ENCODE measurements at places on chromosomes 6 and 20.

GRCh38 chr6:159169557-159170332, 545 bp downstream of the FNDC1 start:
- peak; percentile 51 for DNase-seq

GRCh38 chr6:138803331-138803730, 7.4 kb downstream of the ECT2L start:
- no peak for DNase-seq

- no peak for DNase-seq
These were observed 121.9 kb downstream of the MTHFD1L start for GRCh38 chr6:150987371-150987828.

DNA sequence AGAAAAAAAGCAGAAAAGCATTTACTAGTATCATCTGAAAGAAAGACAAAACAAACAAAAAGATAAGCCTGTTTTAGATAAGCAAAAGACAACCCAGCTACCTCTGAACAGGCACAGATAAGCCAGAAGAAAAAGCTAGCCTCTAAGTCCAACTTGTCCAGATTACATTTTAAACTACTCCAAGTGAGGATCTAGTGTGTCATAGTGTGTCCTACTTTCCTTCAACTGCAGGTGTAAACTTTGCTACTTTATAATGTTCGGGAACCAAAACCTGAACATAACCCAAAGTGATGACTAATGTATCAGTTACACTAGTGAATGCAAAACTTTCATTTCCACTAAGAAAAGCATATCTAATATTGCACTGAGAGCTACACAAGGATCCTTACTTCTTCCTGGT, 19.5 kb downstream of the ADNP start:
- DNase-seq: no peak

- DNase-seq: no peak
These were observed 68.6 kb downstream of the PTPN1 start for GRCh38 chr20:50578778-50579165.

GRCh38 chr6:2433266-2433665, 187.9 kb upstream of the GMDS start:
- no peak for DNase-seq

DNA sequence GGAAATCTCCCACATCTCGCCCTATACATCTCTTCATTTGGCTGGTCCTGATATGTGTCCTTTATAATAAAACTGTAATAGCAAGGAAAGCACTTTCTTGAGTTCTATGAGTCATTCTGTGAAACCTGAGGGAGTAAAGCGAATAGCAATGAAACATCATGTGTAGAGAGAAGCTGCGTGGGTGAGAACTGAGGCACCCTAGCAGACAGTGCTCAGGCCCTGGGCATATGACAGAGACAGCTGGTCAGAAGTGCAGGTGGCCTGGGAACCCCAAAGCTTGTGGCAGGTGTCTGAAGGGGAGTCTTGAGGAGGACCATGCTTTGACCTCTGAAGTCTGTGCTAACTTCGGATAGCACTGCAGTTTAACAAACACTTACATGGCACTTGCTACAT, 1.3 kb upstream of the BLOC1S5 start:
- no peak for DNase-seq

- no peak for DNase-seq
These were observed 43.2 kb downstream of the RANBP9 start for GRCh38 chr6:13668291-13668928.

GRCh38 chr6:11207199-11207968, 25.1 kb downstream of the NEDD9 start:
- DNase-seq: no peak

GRCh38 chr20:49938173-49939163, 2.3 kb downstream of the RNF114 start:
- DNase-seq: no peak

GRCh38 chr6:113047148-113047547, 700.0 kb downstream of the RFPL4B start:
- DNase-seq: no peak

GRCh38 chr6:20137837-20138236, 74.4 kb downstream of the MBOAT1 start:
- DNase-seq: no peak

DNA sequence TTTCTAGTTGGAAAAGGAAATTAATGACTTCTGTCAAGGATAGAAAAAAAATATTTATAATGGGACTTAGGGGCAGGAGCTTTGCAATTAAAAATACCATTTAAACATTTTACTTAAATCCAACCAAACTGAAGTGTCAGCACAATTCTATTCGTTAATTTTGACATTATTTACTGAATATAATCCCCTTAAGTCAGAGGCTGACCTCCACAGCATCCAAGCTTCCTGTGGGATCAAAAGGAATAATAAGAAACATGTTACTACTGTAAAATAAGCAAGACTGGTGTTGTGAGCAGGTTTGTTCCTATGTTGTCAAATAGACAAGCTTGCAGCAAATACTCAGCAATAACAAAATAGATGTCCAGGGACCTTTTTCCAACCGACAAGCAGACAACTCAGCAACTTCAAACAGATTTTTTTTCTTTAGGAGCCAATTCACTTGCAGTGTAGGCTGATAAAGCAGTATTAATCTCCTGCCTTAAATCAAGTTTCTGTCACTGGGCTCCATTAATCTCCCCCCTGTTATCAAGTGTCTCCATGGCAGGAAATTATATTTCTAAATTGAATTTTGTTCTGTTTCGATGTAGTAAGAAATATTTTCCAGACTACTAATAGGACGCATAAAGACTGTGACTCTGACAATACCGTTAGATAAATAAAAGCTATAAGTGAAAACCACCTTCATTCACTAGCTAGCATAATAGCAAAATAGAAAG, 157.4 kb downstream of the HACE1 start:
- no peak for DNase-seq

- DNase-seq: no peak
These were observed 42.1 kb upstream of the CDH22 start for GRCh38 chr20:46350201-46350985.

GRCh38 chr20:47233333-47234188, 122.9 kb downstream of the ZMYND8 start:
- DNase-seq: no peak

GRCh38 chr20:49399329-49399728, 83.1 kb downstream of the KCNB1 start:
- DNase-seq: no peak

DNA sequence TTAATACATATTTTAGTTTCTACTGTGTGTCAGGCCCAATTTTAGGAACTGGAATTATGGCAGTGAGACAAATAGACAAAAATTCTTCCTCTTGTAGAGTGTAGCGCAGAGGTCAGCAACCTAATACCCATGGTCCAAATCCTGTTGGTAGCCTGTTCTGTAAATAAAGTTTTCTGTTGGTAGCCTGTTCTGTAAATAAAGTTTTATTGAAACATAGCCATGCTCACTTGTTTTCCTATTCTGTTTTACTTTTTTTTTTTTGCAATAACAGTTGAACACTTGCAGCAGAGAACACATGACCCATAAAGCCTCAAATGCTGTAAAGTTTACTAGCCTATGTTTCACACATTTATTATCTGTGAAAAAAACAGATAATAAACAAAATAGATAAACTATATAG, 87.9 kb downstream of the SCAF8 start:
- no peak for DNase-seq

- DNase-seq: no peak
These were observed 1021.6 kb downstream of the EYS start for GRCh38 chr6:64685401-64685800.

DNA sequence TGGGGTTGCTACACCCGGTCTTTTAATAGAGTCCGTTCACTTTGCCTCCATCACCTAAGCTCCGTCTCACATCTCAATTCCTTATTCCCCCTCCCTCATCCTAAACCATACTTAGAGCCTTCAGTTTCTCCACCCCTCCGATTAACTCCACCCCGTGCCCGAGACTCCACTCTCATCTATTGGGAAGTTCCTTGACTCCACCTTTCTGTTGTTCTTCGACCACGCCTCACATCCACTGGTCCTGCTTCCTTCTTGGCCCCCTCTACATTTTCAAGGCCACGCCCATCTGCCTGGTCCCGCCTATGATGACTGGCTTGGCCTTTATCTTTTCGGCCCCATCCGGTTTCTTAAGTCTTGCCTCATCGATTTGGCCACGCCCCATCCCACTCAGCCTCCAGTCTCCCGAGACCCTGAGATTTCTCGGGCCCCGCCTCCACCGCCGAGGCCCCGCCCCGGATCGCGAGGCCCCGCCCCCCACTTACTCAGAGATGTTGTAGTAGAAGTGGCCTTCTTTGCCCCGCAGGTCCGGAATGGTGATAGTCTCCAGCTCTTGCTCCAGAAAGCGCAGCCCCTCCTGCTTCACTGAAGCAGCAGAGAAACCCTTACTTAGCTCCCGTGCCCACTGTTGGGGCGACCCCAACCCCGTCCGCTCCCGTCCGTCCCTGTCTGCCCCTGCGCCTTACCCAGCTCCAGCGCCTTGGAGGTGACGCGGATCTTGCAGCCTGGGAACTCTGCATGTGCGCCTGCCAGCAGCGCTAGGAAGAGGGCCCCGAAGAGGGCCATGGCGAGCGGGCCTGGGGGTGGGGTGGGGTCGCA, 1.1 kb downstream of the PLTP start:
- DNase-seq: peak; percentile 89

GRCh38 chr6:996271-996852, 303.4 kb upstream of the EXOC2 start:
- DNase-seq: no peak

- no peak for DNase-seq
These were observed 563.1 kb downstream of the TFAP2A start for GRCh38 chr6:9851541-9852380.

GRCh38 chr20:58001381-58001780, 227.1 kb downstream of the ANKRD60 start:
- no peak for DNase-seq

- no peak for DNase-seq
These were observed 3.4 kb downstream of the HMGN3 start for GRCh38 chr6:79231101-79231500.

DNA sequence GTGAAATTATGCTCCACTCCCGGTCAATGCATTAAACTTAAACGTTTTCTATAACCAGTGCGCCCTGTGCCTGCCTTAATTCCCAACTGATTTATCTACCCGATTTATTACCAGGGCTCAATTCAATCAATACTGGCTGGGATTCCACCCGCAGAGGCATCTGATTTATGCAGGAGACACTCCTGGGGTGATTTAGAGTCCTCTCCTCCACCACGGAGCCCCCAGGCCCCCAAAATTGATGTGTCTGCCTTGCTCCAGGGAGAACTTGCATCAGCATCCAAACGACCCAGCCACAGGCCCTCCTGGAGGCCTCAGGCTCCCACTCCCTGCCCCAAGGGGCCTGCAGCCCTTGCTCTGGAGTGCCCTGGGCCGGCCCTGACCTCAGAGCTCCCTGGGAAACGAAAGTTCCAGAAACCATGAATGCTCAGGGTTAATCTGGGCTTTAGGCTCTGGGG, 29.5 kb downstream of the ANKRD60 start:
- DNase-seq: no peak

DNA sequence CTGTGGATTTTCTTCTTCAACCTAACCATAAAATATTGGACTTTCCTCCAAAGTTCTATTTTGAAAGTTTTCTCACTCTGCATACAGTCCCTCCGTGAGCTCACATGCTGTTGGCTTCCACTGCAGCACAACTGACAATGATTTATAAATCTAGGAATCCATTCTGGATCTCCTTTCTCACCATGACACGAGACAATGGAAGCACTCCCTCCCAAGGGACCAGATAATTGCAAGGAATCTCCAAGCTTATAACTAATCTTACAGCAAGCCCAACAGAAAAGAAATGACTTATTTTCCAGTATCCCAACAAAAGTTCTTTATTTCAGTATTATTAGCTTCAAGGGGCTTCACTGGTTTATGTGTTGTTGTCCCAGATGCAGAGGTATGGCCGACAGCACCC, 729.0 kb downstream of the RFPL4B start:
- DNase-seq: no peak

- no peak for DNase-seq
These were observed 160.2 kb upstream of the MARCKS start for GRCh38 chr6:113696960-113697359.

DNA sequence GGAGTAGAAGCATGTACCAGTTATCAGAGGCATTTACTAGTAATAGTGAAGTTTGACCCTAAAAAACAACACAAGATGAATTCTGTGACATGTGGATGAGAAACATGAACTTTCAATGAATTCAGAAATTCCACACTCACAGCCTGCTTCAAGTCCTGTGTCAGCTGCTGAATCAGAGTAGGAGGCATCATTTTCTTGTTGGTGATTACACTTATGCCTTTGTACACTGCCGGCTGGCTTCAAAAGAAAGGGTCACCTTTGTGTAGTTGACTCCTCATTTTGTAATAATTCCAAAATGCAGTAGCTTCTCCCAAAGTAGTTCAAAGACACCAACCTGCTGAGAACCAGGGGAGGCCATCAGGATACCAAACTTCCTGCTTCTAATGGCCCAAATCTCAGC, 165.5 kb downstream of the BACH2 start:
- no peak for DNase-seq

GRCh38 chr6:134421501-134421900, 103.6 kb upstream of the SGK1 start:
- DNase-seq: no peak

GRCh38 chr20:29079769-29080690, 2177.4 kb upstream of the DEFB115 start:
- DNase-seq: no peak

GRCh38 chr20:64258071-64258823, 2.7 kb downstream of the PCMTD2 start:
- no peak for DNase-seq

- no peak for DNase-seq
These were observed 24.6 kb upstream of the MLN start for GRCh38 chr6:33828452-33828763.

GRCh38 chr6:104527761-104528415, 331.8 kb downstream of the HACE1 start:
- no peak for DNase-seq

- no peak for DNase-seq
These were observed 125.9 kb downstream of the EPHA7 start for GRCh38 chr6:93293460-93293859.

DNA sequence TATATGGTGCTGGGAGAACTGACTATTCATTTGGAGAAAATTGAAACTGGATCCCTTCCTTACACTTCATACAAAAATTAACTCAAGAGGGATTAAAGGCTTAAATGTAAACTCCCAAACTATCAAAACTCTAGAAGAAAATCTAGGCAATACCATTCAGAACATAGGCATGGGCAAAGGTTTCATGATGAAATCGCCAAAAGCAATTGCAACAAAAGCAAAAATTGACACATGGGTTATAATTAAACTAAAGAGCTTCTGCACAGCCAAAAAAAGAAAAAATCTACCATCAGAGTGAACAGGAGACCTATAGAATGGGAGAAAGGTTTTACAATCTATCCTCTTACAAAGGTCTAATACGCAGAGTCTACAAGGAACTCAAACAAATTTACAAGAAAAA, 851.3 kb upstream of the MAN1A1 start:
- DNase-seq: no peak

DNA sequence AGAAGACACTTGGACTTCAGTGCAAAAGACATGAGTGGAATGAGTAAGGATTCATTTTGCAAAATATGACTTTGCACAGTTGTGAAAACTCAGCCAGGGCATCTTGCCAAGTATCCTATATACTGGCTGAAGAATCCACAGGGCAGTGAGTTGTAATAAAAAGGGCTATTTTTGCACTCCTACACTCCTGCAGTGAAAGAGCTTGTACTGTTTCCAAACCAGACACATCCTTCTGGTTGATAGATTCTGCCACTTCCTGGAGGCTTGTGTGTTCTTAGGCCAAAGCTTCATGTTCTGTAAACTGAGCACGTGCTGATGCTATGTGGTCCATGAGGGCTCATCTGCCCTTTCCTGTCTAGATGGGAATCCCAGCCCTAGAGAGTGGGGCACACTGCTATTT, 34.9 kb downstream of the GMPR start:
- DNase-seq: no peak
